ENCODE measurements at places on chromosomes 2 and 18.

DNA sequence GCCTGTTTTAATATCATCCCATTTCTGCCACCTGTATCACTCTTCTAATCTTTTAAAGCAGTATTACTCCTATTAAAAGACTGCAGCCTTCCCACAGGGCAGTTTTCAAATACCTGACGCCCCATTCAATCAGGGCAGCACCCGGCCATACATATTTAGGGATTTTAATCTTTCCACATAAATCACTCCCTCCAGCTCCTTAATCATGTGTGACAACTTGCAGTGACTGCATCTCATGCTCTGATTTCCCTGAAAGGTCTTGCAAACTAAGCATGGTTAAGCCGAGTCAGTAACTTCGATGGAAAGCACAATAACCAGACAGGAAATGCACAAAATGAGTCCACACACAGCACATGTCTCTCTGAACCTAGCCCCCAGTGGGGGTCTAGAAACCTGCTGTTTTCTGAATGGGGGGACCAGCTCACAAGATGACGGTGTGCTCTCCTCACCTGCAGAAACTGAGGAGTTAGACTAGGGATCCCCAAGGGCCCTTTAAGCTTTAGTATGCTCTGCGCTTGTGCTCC lies 116.9 kb upstream of the CREB1 start:
- no peak for DNase-seq

DNA sequence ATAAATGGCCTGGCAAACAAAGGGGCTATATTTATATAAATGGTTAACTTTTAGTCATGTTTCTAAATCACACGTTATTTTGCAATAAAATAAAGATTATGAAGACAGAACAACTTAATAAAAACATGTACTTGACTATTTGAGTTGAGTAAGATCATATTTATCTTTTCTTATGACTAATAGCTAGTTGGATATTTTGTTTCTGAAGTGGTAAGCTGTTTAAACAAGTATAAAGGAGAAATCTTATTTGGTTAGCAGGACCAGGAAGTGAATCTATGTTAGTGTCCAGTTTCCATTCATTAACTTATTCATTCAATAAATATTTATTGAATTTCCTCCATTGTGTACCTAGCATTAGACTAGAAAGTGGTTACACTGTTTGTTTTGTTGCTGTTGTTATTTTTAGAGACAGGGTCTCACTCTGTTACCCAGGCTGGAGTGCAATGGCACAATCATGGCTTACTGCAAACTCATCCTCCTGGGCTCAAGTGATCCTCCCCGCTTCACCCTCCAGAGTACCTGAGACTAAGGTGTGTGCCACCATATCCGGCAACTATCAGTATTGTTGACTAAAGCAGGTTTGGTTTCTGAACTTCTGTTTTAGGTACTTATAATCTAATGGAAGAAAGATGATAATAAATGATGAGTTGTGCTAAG lies 312.6 kb downstream of the DPP10 start:
- DNase-seq = no peak

DNA sequence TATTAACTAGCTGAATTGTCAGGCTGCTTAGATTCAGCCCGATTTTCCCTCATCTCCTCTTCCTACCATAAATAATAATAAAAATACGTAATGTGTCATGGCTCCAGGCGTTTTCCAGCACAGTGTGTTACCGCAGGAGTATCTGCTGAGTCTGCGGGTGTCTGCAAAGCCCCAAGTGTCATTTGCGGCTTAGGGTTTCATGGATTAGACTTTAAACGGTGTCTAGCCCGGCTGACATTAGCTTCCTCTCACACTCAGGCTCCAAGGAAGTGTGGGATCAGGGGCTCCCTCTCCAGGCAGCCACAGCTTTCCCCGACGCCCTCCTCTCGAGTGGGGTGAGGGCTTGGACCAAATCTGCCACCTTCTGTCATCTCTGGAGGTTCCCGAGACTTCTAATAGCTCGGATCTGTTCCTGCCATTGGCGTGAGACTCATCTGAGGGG lies 14.1 kb upstream of the HOXD1 start:
- no peak for DNase-seq

DNA sequence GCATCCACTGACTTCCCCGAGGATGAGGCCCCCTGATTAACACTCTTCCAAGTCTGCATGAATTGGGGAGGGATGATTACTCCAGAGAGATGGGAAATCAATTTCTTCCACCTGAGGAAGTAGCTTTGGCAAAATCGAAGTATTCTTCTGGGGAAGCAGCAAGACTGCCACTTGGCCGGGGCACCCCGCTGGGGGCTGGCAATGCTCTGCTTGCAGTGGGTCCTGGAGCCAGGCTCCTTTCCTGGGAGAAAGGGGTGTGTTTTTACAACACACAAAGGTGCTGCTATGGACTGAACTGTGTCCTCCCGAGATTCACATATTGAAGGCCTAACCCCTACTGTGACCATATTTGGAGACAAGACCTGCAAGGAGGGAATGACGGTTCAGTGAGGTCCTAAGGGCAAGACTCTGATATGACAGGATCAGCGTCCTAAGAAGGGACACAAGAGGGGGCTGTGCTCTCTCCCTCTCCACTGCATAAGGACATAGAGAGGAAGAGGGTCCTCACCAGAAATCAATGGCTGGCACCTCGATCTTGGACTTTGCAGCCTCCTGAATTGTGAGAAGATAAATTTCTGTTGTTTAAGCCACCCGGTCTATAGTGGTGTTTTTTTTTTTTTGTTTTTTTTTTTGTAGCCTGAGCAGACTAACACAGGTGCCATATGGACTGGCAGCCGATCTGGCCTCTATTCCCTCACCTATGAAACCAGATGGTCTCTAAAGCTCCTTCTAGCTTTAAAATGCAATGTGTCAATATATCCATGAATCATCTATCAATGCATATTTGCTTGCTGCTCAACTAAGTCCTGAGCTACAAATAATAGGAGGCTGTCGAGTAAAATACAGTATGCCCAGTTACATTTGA lies 3.6 kb upstream of the SMARCAL1 start:
- no peak for DNase-seq

- DNase-seq = no peak
These were observed 62.6 kb downstream of the C18orf63 start for GRCh38 chr18:74378179-74378682.

DNA sequence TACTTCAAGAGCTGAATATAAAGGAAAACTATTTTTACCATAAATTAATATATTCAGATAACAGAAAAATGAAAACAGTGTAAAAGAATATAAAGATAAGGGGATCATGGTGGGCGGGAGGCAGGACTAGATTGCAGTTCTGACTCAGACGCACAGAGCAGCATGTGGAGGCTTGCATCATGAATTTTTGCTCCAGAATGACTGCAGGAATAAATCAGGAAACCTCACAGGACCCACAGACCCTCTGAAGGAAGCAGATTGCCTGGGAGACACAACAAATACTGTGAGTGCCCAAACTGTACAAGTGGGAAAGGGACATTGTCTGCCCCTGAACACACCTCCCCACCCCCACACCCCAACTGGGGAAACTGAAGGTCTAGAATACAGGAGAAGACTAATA lies 19.2 kb upstream of the SIGLEC15 start:
- no peak for DNase-seq

DNA sequence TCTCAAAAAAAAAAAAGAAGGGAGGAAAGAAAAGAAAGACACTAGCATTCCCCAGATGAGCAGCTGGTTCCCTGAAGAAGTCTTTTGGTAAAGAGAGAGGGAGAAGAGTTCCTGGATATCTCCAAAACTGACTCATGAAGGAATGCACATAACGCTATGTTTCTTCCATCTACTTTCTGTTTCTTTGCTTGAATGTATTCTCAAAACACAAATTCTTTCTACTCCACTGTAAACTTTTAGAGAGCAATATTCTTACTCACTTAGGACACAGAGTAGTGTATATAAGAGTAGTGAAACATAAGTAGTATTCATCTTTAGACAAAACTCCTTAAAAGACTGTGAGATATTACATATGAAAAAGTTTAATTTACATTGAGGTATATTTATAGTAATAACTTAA lies 64.2 kb downstream of the TRIP12 start:
- DNase-seq = no peak

GRCh38 chr2:175518206-175518605 lies 336.7 kb upstream of the ATP5MC3 start:
- DNase-seq = no peak

DNA sequence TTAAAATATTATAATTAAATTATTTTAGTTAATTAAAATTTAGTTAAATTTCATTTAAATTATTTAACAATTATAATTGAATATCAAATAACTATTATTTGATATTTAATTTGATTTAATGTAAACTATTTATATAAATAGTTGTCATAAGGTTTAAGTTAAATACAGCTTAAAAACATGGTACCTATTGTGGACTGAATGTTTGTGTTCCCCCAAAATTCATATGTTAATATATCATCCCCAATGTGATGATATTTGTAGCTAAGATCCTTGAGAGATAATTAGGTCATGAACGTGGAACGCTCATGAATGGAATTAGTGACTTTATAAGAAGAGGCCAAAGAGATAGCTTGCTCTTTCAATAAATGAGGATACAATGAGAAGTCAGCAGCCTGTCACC lies 505.7 kb upstream of the LRATD1 start:
- no peak for DNase-seq

GRCh38 chr2:181949047-181949446 lies 36.6 kb upstream of the PPP1R1C start:
- DNase-seq = no peak

GRCh38 chr18:9858642-9859041 lies 27.1 kb upstream of the TXNDC2 start:
- no peak for DNase-seq

DNA sequence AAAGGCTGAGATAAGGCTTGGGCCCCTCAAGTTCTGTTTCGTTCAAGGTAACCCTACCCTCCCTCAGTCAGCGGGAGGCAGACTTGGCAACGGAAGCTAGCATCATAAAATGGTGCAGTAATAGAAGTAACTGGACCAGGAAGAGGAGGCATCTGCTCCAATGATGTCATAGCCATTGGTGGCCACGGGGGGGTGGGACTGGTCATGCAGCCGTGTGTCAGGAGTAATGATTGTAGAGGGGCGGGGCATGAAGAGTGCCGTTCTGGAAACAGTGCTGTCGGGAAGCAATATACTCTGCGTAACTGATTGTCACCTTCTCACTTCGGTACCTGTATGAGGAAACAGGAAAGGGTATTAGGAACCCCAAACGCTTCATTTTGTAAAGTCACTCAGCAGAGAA lies 6.9 kb upstream of the POLR2D start:
- no peak for DNase-seq

- no peak for DNase-seq
These were observed 61.3 kb downstream of the UBE2E3 start for GRCh38 chr2:181041661-181042060.

DNA sequence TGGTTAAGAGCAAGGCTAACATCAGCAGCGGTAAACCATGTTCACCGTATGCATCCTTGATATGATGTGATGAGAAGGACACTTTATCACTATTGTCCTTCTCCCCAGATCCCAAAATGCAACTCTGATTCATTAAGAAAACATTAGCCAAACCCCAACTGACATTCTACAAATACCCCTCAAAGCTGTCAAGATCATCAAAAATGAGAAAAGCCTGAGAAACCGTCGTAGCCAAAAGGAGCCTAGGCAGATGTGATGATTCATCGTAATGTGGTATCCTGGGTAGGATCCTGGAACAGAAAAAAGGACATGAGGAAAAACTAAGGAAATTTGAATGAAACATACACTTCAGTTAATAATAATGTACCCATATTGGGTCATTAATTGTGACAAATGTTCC lies 67.3 kb upstream of the ST6GAL2 start:
- no peak for DNase-seq

GRCh38 chr18:70491734-70492348 lies 203.0 kb downstream of the SOCS6 start:
- DNase-seq = no peak

DNA sequence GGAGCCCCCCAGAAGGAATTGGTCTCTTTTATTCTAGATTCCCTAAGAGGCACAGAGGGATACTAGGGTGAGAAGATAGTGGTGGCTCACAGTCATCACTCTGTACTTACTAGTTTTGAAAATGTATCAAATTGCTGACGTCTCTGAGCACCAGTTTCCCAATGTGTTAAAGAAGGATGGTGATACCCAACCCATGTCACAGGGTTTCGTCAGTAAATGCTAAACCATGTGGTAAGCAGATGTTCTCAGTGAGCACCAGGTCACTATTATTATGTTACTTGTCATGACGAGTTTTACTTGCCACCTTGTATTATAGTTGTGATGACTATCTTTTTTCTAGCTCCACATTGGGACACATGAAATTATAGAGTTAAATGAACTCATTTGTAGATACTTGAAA lies 54.7 kb downstream of the NEDD4L start:
- no peak for DNase-seq

- no peak for DNase-seq
These were observed 258.6 kb downstream of the RBM43 start for GRCh38 chr2:151002959-151003600.
